Activated CD4-positive, alpha-beta T cell treated with anti-CD3 and anti-CD28 coated beads, Interleukin-2, Interleukin-4, amounts not matched to agents 100 ng/mL and 50 ng/mL, durations not matched to agents 16 hours and 8 hours (primary cell): ENCODE measurements at places on chromosomes 6 and 20.
A peak's percentile ranks its signal among the peaks of the same experiment; 100 is the strongest.

DNA sequence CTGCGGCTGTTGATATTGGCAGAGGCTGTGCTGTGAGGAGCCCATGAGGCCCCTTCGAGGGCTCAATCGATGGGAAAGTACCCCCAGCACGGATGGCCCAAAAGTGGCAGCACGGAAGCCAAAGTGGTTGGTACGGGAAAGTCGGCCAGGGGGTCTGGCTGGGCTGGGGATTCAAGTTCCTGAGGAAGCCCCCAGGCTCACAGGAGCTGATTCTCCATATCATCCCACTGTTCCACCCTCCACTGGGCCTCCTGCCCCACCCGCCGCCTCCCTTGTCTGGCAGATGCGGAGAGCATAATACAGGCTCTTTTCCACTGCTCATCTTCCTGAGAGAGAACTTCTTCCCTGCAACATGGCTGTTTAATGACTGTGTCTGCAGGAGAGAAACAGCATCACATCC, 217.8 kb upstream of the CST7 start:
- DNase-seq = no peak

- DNase-seq = no peak
These were observed 107.7 kb downstream of the CD109 start for GRCh38 chr6:73803562-73804241.

GRCh38 chr6:47716207-47716606, 17.8 kb downstream of the ADGRF4 start:
- no peak for DNase-seq

GRCh38 chr6:19789100-19789803, 47.9 kb upstream of the ID4 start:
- no peak for DNase-seq

DNA sequence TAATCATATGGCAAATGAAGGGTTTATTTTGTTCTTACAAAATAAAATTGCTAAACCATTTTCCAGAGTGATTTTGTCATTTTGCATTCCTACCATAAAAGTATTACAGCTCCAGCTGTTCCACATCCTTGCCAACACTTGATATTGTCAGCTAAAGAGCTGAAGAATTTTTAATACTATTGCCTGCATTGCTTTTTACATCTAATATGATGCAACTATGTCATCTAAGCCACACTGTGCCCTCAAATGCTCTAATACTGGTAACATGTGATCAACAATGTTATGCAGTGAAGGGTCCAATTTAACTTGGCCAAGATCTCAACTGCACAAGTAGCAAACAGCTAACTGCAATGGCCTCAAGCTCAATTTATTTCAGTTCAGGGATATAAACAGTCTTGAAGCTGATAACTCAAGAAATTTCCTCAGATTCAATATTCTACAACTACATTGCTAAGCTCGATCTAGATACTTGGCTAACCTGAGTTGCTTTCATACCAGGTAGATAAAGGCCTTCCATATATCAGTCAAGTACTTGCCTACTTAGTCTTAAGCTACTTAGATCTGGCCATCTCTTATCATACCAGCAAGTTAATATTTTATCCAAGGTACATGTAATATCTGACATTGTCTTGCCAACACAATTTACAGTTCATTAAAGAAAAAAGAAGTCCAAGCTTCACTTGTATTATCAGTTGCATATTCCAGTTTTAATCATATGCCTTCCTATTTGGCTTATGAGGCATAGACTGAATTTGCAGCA, 17.0 kb downstream of the AKIRIN2 start:
- DNase-seq = no peak

DNA sequence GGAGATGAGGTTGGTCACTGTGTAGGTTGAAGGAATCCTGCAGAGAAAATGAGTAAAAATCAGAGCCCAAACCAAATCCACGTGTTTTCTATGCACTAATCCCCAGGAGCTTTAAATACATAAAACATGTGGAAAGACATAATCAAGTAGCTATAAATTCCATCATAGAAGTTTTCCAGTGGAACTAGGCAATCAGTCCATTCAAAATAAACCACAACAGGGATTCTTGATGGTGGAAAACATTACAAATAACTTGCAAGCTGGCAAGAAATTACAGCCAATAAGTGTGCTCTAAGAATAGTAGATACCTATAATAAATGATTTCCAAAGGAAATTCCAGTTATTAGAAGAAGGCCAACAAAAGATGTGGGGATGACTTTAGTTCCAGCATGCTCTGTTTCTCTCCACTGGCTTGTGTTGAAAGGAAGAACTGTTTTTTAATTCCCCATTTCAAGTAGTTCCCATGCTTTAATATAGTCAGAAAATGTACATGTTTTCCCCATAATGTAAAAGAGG, 49.8 kb upstream of the ADGRG6 start:
- DNase-seq = no peak

- DNase-seq = no peak
These were observed 43.2 kb downstream of the PPP1R3G start for GRCh38 chr6:5128351-5128750.

- no peak for DNase-seq
These were observed at the start of gene FOXO3 for GRCh38 chr6:108560463-108561308. Gene FOXO3, plus strand, starts transcription at chr6:108560917. Its CDS starts 292 bp downstream, at chr6:108561209.

DNA sequence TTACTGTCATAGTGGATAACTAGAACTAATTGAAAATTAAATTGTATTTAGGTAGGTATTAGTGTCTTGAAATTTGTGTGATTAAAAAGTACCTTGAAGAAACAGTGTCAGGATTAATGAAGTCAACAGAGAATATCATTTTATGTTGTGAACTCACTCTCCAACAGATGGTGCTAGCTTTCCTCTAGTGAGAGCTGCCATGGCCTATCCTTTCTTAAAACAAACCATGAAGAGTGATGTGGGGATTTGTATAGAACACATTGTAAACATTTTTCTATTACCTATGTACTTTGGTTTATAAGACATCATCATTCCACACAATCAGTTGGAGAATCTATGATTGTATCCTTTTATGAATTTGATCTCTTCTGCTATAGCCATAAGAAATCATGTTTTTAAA, 4.8 kb upstream of the SRSF12 start:
- peak; percentile 24 for DNase-seq

DNA sequence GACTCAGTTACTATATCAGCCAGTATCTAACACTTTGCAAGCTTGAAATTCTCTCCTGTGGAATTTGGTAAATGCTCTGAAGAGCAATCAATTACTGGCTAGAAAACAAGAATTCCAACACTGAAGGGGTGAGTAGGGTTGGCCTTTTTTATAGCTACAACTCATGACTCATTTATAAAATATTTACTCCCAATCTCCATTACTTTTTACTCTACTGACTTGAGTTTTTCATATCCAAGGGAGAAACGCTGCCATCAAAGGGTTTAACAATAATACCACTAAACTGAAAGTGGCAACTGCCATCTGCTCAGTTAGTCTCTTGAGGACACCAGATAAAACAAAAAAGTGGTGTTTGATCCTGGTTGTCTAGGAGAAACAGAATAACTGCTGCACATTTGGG, 203.1 kb downstream of the UBE3D start:
- no peak for DNase-seq

- no peak for DNase-seq
These were observed 108.7 kb downstream of the SCP2D1 start for GRCh38 chr20:18922251-18922650.

DNA sequence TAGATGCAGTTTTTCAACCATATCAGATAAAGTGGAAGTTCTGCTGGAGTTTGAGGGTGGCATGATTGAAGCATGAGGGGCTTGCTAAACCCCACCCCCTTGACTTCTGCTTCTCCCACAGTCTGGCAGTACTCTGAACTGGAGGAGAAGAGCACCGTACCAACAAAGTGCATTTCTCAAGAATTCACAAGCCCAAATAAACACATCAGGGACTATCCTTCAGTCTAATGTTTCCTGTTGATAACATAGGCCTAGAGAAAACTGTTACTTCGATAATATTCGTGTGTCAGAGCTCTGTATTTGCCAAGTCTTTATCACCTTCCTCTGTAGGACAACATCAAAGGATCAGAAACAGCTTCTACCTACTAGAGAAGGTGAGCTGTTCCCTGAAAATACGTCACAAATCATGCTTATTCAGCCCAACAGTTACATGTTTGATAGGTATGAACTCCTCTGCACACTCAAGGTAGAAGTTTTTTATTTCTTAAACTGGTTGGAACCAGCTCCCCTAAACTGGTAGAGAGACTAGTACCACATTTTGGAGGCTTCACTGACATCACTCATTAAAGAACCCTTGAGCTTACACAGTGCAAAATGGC, 153.2 kb upstream of the PRND start:
- no peak for DNase-seq
